GM03348 (cell line): ENCODE measurements at places on chromosomes 16 and 17.

- DNase-seq: peak; percentile 82
Observed at GRCh38 chr17:17156107-17156506, 50.0 kb downstream of the PLD6 start.

- no peak for DNase-seq
Observed at GRCh38 chr16:73046849-73047214, 1.1 kb downstream of the ZFHX3 start.

GRCh38 chr17:43405861-43406260, 7.1 kb downstream of the ARL4D start:
- peak; percentile 28 for DNase-seq

DNA sequence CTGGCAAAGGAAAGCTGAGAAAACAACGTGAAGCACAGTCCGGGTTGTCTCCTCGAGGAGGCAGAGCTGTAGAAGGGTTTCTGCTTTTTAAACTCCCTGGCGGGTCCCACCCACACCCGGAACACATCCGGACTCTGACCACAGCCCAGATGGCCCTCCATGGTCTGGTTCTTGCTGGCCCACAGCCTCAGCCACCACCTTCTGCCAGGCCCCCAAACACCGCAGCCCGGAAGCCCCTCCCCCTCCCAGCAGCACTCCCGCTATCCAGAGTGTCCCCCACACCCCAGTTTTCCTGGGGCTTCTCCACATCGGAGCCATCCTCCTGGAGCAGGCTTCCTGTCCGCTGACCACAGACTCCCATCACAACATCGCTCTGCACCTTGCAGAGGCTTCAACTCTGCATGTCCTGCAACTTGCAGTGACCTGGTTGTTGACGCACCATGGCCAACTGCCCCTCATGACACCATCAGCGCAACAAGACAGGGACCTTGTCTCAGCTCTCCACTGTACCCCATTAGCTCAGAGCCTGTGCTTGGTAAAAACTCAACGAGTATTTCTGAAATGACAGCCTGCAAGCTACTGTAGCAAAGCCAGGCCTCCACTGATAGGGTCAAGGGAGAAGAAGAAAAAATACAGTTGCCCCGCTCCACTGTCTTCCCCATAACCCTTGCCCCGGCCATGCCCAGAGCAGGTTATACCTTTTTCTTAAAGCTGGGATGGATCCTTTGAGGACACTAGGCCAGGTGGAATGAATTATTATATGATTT, 129.8 kb downstream of the C16orf78 start:
- no peak for DNase-seq

DNA sequence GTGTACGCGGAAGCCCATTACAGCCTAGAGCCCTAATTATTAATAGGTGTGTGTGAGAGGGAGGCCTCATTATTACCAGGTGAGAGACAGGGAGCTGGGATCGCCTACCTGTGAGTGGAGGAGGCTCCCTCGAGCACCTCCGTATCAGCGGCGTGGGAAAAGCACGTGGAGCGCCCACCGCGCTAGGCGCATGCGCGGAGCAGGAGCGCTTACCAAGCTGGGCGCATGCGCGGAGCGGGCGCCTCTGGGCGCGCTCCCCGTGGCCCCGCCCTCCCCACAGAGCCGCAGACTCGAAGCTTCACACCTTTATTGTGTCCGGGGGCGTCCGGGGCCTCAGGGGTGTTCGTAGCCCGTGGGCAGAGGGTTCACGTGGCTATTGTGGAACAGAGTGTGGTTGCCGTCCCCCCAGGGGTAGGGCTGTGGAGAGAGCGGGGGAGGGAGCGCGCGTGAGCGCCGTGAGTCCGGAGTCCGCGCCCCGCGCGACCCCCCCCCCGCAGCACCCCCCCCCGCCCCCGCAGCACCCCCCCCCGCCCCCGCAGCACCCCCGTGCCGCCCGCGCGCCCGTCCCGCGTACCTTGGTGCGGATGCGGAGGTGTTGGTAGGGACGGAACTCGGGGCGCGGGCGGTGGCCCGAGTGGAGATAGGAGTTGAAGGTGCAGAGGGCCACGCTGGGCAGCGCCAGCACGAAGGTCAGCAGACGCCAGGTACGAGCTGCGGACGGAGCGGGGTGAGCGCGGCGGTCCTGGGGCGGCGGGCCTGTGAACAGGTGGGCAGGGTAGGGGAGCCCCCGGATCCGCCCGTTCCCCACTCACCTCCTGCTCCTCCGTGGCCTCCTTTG, 500 bp downstream of the COX6A2 start:
- peak; percentile 95 for DNase-seq

DNA sequence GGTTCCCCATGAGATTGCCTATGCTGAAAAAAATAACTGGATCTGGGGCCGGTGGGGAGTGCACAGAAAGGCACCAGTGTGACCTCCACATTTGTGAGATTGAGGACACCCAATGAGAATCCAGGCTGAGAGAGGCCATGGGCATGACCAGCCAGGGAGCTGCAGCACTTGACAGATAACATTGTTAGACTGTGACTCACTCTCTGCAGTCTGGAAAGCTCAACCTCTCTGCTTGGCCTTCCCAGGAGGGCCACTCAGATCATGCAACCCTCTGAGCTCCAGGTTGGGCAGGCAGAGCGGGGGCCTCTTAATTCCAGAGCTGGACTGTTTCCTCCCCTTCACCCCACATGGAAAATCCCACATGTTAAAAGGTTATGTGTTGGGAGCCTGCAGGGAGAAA, 30.1 kb downstream of the FZD2 start:
- DNase-seq: peak; percentile 95

- no peak for DNase-seq
Observed at GRCh38 chr16:55900616-55901393, 25.6 kb upstream of the CES5A start.
